NCI-H2029 treated with DMSO at 0.1 percent for 48 hours (cell line): ENCODE measurements at places on chromosomes 16 and 17.

GRCh38 chr17:11932337-11932898 is 64.9 kb downstream of the ZNF18 start:
- no peak for DNase-seq

GRCh38 chr17:75371339-75371738 is 34.1 kb downstream of the GRB2 start:
- no peak for DNase-seq

GRCh38 chr16:65583498-65583897 is 461.6 kb upstream of the CDH11 start:
- no peak for DNase-seq

DNA sequence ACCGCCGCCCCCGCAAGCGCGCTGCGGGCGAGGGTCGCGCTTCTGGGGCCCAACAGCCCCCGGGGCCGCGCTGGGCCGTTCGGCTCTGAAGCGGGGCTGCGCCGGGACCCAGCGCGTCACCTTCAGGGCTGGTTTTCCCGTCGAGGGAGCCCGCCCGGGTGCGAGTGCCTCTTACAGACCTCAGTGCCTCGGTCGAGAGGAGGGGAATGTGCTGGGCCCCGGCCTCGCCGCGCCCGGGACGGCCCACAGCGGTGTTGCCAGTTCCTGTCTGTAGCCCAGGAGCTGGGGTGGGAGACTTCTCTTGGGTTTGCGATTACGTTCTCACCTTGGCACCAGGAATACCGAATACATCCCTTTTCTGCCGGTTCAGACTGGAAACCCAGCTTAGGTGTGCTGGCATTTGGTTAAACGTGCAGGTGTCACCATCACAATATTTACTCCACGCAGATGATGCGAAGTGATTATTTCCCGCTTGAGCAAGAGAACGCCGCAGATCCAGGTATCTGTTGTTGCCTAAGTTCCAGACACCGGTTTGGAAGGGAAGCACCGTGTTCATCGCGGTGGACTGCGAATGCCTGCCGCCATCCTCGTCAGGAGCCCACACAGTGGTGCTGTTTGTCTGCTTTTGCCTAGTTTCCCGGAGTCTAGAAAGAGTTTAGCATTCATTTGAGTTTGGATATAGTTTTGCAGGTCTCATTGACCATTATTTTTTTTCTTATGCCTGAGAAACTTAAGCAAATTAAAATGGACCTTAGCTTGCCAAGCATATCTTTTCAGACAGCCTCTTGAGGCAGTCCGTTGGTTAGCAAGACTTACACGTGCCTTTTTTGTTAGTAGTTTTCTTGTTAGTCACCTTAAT is 914 bp downstream of the MAP1LC3B start:
- no peak for DNase-seq

- no peak for DNase-seq
Measured at GRCh38 chr16:56682703-56683397, 580 bp downstream of the MT1X start.
